Chondrocyte (in vitro differentiated cells): ENCODE measurements at places on chromosomes 7 and 10. TPM values are rescaled to one million over a fixed set of nuclear protein-coding genes. Genes with fewer than 3 reads are reported as not detected.

The CC2D2B gene
- 0.30 to 0.54 TPM (median 0.51 TPM) in 3 replicates for total RNA-seq

The SYT15B gene
- total RNA-seq: 16.0 to 58.1 TPM (median 16.6 TPM) in 3 replicates

The SYT15 gene
- 11.6 to 44.3 TPM (median 14.5 TPM) in 3 replicates for total RNA-seq

The MBL2 gene
- not detected in 3 replicates for total RNA-seq

The MPP7 gene
- 20.1 to 21.7 TPM (median 21.0 TPM) in 3 replicates for total RNA-seq

The CYP3A4 gene
- not detected in 3 replicates for total RNA-seq

The CALML5 gene
- total RNA-seq: not detected in 3 replicates
